ENCODE measurements at places on chromosomes 7 and 10.
A peak's percentile ranks its signal among the peaks of the same experiment; 100 is the strongest.

DNA sequence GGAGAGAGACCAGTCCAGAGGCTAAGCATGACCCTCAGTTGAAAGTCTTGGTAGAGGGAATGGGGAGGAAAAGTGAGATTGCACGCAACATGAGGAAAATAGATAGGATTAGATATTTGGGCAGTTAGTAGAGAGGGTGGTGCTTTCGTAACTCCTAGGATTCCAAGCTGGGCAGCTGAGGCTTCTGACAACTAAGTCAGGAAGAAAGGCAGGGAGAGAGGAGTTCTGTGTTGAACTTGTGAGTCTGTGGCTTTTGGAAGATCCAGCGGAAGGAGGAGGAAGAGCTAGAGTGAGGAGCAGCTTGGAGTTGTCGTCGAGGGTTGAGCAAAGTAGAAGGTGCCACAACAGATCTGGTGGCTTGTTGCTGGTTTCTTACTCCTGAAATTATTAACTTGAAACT is 21.8 kb downstream of the CUL1 start:
- no peak for DNase-seq

DNA sequence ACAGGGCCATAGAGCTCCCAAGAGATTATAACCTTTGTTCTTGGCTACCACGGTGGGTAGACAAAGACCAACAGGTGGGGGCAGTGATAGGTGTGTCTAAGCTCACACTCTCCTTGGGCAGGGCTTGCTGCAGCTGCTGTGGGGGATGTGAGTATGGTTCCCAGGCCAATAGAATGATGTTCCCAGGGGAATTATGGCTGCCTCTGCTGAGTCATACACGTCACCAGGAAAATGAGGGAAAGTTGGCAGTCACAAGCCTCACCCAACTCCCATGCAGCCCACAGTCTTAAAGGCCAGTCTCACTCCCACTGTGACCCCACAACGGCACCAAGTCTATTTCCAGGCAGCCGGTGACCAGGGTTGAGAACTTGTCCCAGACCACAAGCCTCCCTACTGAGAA is 453.4 kb upstream of the PODXL start:
- DNase-seq, result no peak

GRCh38 chr7:132972745-132973144 is 109.1 kb downstream of the CHCHD3 start:
- DNase-seq, result no peak

DNA sequence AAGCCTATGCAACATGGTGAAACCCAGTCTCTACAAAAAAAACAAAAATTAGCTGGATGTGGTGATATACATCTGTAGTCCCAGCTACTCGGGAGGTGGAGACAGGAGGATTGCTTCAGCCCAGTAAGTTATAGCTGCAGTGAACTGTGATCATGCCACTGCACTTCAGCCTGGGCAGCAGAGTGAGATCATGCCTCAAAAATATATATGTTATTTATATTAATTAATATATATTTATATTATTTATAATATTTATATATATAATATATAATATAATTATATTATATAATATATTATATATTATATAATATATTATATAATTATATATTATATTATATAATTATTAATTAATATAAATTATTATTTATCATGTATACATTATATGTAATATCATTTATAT is 1158.4 kb upstream of the AUTS2 start:
- no peak for DNase-seq

DNA sequence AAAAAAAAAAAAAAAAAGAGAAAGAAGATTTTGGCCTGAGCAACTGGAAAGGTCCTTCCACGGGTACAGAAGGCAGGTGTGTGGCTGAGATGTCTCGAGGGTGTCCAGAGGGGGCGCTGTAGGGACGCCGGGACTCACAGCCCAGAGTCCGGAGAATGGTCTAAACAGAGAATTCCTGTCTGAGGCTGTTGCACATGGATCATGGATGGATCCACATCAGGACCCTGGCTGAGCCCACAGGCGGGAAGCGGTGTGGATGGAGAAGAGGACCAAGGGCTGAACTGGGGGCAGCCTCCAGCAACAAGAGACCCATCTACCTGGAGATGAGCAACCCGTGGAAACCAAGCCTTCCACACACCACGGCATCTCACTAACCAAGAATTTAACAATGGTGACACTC is 55.0 kb downstream of the PKD1L1 start:
- no peak for DNase-seq

DNA sequence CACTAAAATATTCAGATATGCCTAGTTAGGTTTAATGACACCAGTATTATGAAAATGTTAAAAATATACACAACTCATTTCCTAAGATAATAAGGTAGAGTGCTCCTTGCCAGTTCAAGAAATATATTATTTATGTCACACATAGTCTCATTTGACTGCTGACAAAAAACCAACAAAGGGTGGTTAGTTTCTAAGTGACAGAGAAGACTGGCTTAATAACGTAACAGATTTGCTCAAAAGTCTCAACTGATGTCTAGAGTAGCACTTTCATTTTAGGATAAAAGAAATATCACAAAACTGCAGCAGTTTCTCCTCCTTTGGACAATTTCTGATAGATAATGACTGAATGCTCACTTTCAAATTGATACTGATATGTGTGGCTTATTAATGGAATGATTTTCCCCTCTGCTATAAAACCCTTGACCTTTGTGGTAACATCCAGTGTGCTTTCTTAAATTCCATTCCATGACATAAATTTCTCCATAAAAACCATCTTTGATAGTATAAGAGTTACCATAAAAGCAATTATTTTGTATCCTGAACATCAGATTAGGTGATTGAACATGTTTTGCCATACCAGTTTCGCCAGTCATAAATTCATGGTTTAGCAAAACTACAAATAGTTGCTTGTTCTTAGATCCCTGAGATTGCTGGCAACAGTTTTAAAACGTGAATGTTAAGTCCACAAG is 94.2 kb downstream of the NRBF2 start:
- DNase-seq, result no peak

- DNase-seq, result peak; percentile 11
These were observed 1.1 kb downstream of the RALA start for GRCh38 chr7:39624442-39624807.

GRCh38 chr7:51279391-51280023 is 37.1 kb downstream of the COBL start:
- DNase-seq, result no peak

Data from hematopoietic multipotent progenitor cell treated with erythropoietin and hydrocortisone succinate and interleukin-3 and kit ligand, for 17 days (in vitro differentiated cells).